Stimulated activated CD4-positive, alpha-beta T cell treated with anti-CD3 and anti-CD28 coated beads, Interleukin-4, amount 100 ng/mL, for 48 hours (primary cell): ENCODE measurements at places on chromosomes 7 and 10.

- no peak for DNase-seq
These were observed 63.1 kb upstream of the ICA1 start for GRCh38 chr7:8325067-8325466.

DNA sequence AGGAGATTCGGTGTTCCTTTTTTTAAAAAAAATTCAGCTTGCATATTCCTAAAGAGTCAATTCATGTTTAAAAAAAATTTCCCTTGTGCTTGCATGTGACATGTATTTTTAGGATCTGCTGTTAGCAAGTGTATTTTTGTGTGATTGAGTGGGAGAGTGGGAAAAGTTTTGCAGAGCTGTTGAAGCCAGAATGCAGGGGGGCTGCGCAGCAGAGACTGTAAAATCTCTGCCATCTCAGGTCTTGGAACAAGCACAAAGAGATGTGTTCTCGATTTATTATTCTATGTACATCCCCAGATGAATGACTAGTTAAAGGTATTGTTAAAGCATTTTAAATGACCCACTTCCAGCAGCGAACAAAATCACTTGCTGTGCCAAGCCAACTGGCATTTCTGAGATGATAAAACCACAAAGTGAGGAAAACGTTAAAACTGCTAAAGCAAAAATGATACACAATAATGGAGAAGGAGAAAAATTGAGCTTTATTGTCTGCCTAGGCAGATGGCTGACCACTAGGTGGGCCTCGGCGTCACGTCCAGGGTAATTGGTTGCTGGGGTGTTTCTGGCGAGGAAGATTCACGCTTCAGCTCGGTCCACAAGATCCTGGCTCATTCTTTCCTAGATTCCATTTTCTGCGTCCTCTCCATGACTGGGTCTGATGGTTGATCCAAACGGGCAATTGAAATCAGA, 67.0 kb upstream of the ATRNL1 start:
- DNase-seq: no peak

GRCh38 chr10:102131286-102132170, 1.3 kb upstream of the PPRC1 start:
- DNase-seq: no peak

DNA sequence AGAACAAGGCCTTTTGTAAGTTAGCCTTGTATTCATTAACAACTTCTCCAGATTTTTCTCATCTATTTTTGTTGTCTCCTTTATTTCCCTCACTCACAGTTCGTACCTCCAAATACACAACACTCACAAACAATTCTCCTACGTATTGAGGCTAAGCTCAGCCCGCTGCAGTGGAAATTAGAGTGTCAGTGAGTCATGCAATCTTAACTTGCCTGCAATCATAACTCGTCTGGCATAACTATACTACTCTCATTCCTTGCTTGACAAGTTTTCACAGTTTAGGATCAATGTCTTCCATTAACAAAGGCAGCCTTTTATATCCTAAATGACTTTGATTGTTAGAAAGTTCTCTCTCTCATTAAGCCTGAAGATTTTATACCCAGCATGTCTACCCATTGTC, 23.8 kb downstream of the TMEM196 start:
- DNase-seq: no peak

DNA sequence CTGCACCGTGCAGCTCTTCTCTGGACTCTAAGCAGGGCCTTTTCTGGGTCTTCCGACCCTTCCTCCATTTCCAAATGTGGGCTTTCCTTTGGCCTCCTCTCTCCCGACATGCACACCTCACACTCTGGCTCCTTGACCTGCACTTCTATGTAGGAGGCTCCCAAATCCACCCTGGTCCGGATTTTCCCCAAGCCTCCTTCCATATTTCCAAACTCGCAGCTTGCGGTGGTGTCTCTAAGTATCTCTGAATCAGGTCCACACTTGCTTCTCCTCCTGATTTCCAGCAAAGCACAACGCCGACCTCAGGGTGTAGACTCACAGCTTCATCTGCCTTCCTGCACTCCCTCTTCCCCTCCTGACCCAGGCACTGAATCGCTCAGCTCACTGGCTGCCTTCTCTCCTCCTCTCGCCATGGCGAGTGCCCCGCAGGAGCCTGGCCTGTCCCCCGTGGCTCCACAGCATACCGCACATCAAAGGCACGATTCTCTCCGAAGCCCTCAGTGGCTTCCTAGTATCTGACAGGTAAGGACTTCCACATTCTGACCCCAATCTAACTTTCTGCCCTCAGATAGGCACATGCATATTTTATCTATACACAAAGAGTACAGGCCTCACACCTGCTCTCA, 27.8 kb downstream of the DIP2C start:
- DNase-seq: no peak

DNA sequence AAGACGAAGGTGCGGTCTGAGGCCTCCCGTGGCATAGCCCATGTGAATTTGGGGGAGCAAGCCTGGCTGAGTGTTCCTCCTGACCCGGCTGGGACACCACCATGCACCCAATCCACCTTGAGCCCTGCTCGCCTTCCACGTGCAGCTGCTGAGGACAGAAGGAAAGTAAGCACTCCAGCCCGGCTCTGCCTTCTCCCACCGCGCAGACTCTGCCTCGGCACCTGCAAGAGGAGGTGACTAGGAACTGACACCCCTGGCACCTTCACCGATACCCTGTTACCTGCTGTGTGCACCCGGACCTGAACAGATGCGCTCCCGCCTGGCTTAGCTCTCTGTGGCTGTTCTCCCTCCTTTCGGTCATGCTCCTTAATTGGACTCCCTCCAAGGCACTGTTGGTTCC, 57.0 kb upstream of the OPN4 start:
- DNase-seq: no peak

- no peak for DNase-seq
These were observed 23.5 kb upstream of the ZNF12 start for GRCh38 chr7:6730343-6730633.

GRCh38 chr10:29189256-29189655, 99.6 kb upstream of the LYZL1 start:
- no peak for DNase-seq
